ENCODE measurements at places on chromosomes 1 and 21.
A peak's percentile ranks its signal among the peaks of the same experiment; 100 is the strongest.

GRCh38 chr1:25727088-25727487 lies 72.9 kb upstream of the SELENON start:
- no peak for DNase-seq

DNA sequence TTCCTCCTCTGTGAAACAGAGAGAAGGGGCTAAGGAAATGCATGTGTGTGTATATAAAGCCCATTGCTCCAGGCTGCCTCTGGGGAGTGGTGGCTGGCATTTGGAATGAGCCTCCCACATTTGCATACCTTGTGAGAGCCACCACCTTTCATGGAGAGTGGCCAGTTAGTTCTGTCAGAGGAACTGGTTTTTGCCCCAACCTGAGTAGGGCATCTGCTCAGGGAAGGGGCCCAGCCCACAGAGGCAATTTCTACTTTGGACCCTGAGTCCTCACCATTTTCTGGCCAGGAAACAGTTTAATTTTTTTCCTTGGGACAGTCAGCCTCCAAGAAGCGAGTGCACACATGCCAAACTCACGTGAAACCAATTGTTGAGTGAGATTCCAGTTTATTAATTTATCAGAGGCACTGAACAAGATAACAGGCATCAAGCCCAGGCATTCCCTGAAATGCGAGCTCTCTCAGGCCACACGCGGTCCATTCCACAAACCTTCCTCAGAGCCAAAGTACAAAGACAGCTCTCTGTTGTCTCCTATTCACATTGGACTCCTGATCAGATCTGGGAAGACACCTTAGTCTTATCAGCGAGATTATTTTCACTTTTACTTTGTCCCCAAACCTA lies 1.0 kb upstream of the SLC6A9 start:
- no peak for DNase-seq

DNA sequence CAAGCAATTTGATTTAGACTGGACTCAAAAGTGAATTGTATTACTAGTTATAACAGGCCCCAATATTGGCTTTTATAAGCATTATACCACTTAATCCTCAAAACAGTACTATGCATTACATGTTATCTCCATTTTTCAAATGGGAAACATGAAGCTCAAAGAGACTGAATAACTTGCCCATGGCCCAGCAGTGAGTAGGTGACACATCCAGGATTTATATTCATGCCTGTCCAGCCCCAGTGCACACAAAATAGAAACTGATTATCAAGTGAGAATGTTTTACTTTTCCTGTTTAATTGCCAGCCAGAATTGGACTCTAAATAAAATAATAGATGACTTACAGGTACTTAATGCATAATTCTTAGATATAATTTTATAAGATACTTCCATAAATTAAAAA lies 82.9 kb downstream of the NIBAN1 start:
- peak; percentile 26 for DNase-seq

GRCh38 chr1:208047975-208048374 lies 137.1 kb upstream of the CD34 start:
- DNase-seq: no peak

GRCh38 chr1:241586905-241587512 lies 53.2 kb downstream of the CHML start:
- no peak for DNase-seq

- DNase-seq: no peak
Measured at GRCh38 chr21:27555996-27556395, 589.1 kb upstream of the ADAMTS5 start.

DNA sequence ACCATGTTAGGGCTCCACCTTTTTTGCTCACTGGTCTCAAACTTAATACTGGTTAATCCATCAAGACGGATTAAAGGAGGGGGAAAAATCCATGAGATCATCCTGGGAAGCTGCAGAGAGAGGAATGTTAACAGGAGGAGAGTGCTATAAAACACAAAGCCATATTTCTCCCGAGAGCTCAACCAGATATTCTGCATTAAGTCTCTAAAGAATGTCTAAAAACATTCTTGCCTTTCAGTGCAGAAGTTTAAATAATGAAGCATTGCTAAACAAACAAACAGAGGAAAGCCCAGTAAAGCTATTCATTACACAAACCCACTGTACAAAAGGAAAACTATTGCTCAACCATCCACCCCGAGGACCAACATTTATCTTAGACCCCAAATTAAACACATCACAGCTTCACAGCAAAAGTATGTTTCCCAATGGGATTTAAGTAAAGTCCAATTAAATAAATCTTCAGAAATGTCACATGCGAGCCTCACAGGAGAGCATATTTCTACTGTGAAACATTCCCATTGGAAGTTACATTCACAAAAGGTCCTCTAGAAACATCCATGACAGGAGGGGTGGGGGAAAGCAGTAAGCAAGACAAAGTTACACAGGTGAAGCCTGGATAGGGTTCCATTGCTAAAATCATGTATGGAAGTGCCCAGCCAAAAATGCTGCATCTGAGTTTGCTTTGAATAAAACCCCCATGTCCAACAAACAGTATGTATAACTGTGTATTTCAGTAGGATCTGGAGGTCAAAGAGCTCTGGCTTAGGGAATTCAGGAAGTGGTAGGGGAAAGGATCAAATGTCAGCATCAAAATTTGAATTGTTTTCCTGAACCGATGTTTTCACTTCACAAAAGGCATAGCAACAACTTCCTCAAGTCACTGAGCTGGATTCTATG lies 23.3 kb downstream of the DUSP10 start:
- no peak for DNase-seq

DNA sequence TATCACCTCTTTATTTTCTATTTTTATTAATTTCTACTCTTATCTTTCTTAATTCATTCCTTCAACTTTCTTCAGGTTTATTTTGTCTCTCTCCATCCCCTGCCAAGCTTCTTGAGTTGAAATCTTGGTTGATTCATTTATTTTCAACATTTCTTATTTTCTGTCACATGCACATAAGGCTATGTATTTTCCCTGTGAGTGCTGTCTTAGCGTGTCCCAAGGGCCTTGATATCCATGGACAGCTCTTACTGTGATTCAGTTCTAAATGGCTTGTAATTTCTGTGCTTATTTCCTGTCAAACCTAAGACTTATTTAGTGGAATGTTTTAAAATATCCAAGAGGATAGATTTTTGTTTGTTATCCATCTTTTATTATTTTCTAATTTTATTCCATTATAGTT lies 36.8 kb upstream of the SCAF4 start:
- no peak for DNase-seq

- no peak for DNase-seq
Measured at GRCh38 chr1:88982055-88982454, 10.4 kb downstream of the KYAT3 start.

DNA sequence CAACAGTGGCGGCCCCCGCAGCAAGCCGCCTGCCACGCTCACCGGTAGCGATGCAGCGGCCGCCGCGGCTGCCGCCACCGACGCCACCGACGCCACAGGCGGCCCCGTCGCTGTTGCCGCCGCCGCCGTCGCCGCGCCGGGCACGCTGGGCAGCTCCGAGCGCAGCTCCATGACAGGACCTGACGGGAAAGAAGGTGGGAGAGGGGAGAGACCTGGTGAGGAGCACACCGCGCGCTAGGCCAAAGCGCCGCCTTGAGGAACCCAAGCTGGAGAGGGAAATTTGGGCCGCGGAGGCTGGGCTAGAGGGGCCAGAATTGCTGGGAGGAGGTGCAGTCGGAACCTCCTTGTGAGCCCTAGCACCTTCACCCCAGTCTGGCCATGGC lies 1.9 kb downstream of the DMRTA2 start:
- no peak for DNase-seq

DNA sequence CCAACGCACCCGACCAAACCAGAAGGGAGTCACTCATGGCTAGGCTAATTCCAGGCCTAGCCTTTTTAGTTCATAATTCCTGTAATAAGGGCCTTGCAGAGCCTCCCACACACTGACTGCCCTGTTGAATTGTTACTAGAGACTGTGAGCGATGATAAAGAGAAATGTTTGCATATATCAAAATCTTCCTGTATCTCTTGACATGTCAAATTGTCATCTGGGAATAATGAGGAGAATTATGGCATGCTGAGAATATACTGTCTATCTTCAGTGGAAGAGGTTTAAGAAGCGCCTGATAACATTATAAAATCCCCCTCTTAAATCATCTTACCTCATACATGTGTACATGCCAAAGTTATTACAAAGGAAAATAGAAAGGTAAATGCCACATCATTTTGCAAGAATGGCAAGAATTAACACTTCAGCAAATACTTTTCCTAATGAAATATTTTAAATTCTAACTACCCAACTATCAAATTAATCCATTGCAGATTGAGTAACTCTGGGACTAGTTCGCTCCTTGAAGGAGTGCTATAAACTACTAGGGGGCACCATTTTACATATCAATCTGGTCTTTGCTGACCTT lies 144.1 kb downstream of the CENPF start:
- no peak for DNase-seq

GRCh38 chr1:38005195-38006007 lies at the start of gene FHL3:
FHL3 (minus strand) TSS chr1:38005514; CDS start chr1:37999412, 6,102 bp downstream.
- peak; percentile 57 for DNase-seq

DNA sequence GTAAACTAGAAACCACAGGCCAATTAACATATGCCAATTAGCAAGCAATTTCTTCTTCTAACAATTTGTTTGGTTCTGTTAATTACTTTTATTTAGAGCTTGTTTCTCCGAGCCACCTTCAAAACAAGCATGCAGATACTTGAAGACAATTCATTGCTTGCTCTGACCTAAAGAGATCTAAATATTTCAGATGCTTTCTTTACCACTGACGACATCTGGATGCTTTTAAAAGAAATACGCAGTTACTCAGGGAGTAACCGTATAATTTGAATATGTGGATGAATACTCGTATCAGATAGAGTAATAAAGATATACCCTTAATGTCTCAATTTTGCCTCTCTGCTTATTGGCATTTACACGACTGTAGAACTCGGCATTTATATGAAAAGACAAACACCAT lies 390.0 kb downstream of the DISC1 start:
- no peak for DNase-seq

GRCh38 chr1:30844631-30845030 lies 63.9 kb downstream of the SDC3 start:
- DNase-seq: no peak

GRCh38 chr1:149934356-149934755 lies 2.3 kb downstream of the MTMR11 start:
- no peak for DNase-seq

- DNase-seq: no peak
Measured at GRCh38 chr1:51293898-51294515, 36.4 kb downstream of the TTC39A start.

DNA sequence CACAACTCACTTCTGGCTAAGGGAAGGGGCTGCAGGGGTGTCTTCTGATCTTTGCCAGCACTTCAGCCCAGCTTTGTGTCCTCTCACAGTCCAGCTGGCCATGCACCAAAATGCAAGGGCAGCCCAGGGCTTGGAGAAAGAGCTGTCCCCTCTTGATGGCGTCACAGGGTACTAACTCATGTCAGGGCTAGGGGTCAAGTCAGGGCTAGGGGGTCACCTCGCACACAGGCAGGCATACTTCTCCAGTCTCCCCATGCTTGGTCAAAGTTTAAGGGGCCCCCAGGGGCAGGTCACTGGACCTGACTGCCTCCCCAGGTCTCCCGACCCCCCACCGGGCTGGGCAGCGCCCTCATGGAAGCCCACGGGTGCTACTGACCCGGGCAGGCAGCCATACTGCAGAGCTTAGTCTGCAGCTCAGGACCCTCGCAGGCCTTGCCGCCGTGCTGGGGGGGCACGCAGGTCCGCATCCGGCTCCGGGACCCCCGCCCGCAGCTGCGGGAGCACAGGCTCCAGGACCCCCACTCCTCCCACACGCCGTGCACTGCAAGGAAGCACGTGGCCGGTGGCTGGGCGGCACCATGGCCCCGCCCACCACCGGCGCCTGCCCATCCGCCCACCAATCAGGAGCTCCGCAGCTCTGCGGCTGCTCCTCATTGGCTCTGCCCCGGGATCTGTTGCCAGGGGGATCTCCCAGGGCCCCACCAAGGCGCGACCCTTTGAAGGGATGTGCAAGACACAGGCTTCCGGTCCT lies 21.5 kb downstream of the ADGRB2 start:
- no peak for DNase-seq

DNA sequence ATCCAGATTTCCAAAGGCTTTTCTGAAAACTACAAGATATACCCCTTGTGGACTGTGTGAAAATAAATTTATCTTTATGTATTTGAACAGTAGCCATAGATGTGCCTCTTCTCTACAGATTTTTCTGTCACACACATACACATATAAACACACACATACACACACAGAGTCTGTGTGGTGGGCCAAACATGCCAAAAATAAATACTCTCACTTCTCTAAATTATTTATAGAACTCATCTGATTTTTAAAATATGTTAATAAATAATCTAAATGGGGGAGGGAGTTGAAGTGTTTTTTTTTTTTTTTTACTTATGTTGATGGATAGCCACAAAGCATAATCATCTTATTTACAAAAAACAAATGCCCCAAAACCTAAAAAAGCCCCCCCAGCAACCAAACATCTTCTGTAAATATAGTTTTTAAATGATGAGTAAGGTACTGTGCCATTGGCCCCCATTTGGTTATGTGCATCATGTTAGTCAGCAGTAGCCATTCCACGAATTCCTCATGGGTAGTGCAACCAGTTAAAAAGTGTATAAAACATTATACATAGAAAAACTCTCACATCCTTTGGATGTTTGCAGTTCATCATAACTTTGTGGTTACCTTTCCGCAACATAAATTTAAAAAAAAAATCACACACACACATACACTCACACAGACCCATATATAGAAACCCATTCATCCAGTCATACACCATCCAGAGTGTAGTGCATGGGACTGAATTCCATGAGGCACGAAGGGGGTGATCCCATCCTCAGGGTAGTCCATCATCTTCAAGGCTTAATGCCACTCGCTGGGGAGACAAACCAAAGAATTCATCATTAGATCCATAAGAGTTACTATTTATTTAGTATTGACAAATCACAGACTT lies 8.2 kb upstream of the MAGOH start:
- no peak for DNase-seq

GRCh38 chr1:155850345-155850744 lies 6.7 kb downstream of the GON4L start:
- DNase-seq: no peak

DNA sequence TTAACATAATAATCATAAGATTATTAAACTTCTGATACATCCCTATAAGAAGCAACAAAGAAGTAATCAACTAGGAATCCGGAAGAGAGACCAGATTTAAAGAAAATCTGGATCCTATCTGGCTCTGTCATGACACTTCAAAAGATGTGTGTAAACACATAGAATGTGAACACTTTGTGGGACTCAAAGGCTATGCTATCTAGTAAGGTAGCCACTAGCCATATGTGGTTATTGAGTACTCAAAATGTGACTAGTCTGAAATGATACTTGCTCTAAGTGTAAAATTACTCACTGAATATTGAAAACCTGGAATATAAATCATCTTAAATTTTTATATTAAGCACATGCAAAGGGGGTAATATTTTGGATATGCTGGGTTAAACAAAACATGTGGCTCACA lies 8.7 kb downstream of the FUBP1 start:
- DNase-seq: no peak
